SK-MEL-5 (cell line): ENCODE measurements at places on chromosomes 4 and X. TPM values are rescaled to one million over a fixed set of nuclear protein-coding genes. Genes with fewer than 3 reads are reported as not detected.

GRCh38 chrX:136626891-136627290 lies 21.1 kb upstream of the CD40LG start:
- no peak for DNase-seq

DNA sequence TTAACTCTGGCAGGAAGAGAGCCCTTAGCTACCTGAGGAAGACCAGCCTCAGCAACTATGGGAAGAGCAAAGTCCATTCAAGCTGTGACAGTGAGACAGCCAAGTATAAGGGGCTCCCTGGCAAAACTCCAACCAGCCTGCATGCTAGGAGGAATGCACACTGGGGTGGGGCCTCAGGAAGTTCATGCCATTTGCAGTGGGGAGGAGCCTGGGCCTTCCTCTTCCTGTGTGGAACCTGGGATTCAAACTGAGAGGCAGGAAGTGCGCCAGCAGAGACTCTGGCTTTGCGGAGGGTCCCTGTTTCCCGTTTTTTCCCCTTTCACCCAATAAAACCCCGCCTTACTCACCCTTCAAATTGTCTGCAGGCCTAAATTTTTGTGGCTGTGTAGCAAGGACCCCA lies 33.0 kb downstream of the TFDP3 start:
- no peak for DNase-seq

Gene ZNF280C
- 10.2 and 10.5 TPM in 2 replicates for total RNA-seq

DNA sequence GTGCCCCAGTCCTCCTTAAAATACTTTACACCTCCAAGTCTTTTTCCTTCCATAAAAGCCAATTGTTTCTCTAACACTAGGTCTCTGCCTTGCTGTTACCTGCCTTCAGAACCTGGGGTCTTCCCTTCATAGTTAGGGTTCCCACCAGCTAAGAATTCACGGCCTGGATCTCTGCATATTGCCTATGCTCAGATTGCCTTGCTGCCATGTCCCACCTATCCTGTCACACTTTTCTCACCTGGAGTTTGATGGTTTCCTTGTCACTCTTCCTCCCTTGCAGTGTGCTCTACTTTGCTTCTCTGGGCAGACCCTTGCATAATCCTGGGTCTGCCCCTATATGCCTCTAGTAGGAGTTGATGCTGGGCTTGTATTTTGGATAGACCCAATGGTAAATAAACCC lies 36.6 kb upstream of the TMPRSS11E start:
- no peak for DNase-seq
